ENCODE measurements at places on chromosomes 1 and 21. TPM values are rescaled to one million over a fixed set of nuclear protein-coding genes. Genes with fewer than 3 reads are reported as not detected.

GRCh38 chr1:18787825-18788385, 71.6 kb downstream of the TAS1R2 start:
- H3K27me3 ChIP-seq: no peaks in the 10 kb centered on the region
- no peaks in the 10 kb centered on the region for H3K36me3 ChIP-seq
- no peaks in the 10 kb centered on the region for H3K4me1 ChIP-seq
- no peak for DNase-seq

GRCh38 chr1:9052272-9053049, 17.0 kb downstream of the SLC2A5 start:
- no peak for DNase-seq
- H3K36me3 ChIP-seq: no peaks in the 10 kb centered on the region
- H3K27ac ChIP-seq: no peak overlapping the region
- no peak overlapping the region for H3K4me3 ChIP-seq

GRCh38 chr1:63622849-63623566, 29.8 kb downstream of the PGM1 start:
- H3K4me1 ChIP-seq: peaks cover 12% of the 10 kb centered on the region
- no peak overlapping the region for H3K4me3 ChIP-seq
- H3K27ac ChIP-seq: no peak overlapping the region
- H3K36me3 ChIP-seq: no peaks in the 10 kb centered on the region

DNA sequence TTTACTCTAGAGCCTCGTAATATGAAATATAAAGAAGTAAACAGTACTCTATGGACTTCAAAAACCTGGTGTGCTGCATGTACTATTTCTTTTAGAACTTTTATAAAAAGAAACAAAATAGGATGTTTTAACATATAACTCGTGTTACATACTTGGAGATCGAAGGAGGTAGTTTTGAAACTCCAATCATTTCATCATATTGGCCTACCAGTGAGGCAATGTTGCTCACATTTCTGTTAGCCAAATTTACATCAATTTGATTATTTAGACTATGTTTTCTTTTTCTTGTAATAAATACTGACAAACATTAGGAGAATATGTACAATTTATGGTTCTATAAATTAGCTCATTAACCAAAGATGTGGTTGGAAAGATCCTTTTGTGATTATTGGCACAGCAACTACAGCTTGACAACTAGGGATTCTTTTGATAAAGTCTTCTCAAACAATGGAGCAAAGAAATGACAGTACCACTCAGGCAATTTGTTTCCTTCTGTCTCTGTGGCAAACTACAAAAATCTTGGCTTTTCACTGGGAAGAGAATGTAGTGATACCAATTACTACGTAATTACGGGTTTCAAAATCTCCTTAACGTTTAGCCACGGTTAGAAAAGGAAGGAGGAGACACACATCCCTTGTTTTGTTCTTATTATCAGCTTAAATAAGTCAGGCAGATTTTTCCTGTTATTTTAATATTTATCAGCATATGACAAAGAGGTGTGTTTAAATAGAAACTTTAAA, 266.6 kb upstream of the SGIP1 start:
- H3K27me3 ChIP-seq: no peaks in the 10 kb centered on the region
- H3K27ac ChIP-seq: no peak overlapping the region
- H3K4me3 ChIP-seq: no peak overlapping the region
- DNase-seq: no peak

DNA sequence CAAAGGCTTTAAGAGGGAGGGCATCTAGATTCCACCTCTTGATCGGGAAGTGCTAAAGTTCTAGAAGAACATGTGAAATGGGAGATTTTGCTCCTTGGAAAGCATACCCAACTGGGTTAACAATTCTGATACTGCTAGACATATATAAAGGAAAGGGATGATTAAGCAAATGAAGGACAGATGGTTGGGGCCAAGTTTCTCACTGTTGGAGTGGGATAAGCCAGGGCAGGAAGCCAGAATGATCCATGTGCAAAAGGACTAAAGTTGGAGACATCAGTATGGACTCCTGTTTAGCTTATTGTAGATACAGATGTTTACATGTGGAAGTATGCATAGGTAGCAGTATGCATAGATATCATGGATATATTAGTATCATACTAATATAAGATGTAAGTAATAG, 16.8 kb downstream of the PLA2G5 start:
- no peak overlapping the region for H3K4me3 ChIP-seq
- H3K36me3 ChIP-seq: no peaks in the 10 kb centered on the region
- no peaks in the 10 kb centered on the region for H3K27me3 ChIP-seq
- no peak for DNase-seq
- no peak overlapping the region for H3K27ac ChIP-seq

Gene OR6N1
- total RNA-seq: not detected

Measured in vagina (tissue), 2 donors.